Glutamatergic neuron (in vitro differentiated cells): ENCODE measurements at places on chromosomes 16 and 17. TPM values are rescaled to one million over a fixed set of nuclear protein-coding genes. Genes with fewer than 3 reads are reported as not detected.

DNA sequence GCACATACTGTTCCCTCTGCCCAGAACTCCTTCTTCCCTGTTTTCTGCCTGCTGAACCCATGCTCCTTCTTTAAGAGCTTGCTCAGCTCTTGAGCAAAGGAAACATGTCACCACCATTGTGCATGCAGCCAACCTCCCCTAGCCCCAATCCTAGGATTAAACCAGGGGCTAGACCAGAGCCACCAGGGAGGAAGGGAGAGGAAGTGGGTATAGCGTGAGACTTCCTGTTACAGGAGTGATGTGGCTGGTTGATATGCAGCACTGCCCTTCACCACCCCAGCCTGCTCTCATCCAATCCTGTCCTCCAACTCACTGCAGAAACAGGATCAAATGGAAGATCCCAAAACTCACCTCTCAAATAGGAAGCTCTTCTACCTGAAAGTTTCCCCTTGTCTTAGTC is 67.1 kb upstream of the CDH5 start:
- H3K27me3 ChIP-seq: peaks cover 3% of the 10 kb centered on the region
- no peak overlapping the region for H3K4me3 ChIP-seq
- no peak overlapping the region for H3K27ac ChIP-seq

DNA sequence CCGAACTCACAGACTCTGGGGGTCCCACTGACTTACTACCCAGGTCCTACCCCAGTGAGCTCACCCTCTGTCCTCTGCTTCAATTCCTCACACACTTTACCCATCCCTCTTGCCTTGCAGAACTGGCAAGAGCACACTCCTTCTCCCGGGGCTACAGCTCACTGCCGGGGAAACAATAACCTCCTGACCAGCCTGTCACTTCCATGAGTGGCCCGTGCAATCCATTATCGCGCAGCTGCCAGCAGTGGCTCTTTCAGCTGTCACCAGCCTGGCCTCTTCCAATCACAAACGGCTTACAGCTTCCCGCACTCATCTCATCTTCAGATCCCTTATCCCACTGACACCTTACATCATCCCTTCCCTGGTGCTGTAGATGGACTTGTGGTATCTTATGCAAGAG is 79.5 kb downstream of the CPPED1 start:
- H3K27me3 ChIP-seq: no peaks in the 10 kb centered on the region
- DNase-seq: no peak

GRCh38 chr17:72365857-72366414 is 245.1 kb downstream of the SOX9 start:
- H3K27me3 ChIP-seq: peaks cover 2% of the 10 kb centered on the region
- no peak overlapping the region for H3K4me3 ChIP-seq
- H3K27ac ChIP-seq: no peak overlapping the region
- DNase-seq: no peak
- H3K4me1 ChIP-seq: no peaks in the 10 kb centered on the region

DNA sequence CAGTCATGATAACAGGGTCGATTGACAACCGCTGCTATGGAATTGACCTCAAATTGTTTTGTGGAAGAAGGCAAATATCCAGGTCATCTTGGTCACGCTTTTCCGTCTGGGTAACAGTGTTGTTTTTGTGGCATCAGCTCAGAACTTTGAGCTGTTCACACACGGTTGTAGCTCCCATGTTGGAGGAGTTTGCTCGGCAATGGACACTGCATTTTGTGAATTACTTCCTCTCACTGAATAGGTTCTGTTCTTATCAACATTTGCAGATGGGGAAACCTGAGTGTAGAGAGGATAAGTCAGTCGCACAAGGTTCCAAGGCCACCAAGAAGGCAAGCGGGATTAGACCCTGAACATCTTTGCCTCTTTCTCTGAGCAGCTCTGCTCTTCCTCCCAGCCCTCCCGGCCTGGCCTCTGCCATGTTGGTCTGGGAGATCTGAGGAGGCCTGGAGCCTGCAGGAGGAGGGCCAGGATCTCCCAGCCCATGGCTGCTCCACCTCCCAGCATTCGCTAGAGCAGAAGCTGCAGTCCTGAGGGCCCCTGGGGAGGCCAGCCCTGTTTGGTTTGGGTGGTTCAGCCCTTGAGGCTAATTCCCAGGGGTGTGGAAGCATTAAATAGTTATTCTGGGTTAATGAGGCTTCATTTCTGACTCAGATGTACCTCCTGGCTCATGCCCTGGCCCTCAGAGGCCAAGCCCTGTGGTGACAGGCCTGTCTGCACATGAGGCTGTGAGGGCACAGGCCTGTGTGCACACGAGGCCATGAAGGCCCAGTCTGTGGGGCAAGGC is 154.1 kb upstream of the PLCG2 start:
- DNase-seq: no peak
- H3K36me3 ChIP-seq: no peaks in the 10 kb centered on the region
- peaks cover 10% of the 10 kb centered on the region for H3K4me1 ChIP-seq
- no peak overlapping the region for H3K27ac ChIP-seq
- peaks cover 13% of the 10 kb centered on the region for H3K27me3 ChIP-seq

GRCh38 chr17:6019959-6020358 is 50.2 kb upstream of the WSCD1 start:
- no peaks in the 10 kb centered on the region for H3K36me3 ChIP-seq
- no peak for DNase-seq
- no peak overlapping the region for H3K27ac ChIP-seq
- no peaks in the 10 kb centered on the region for H3K4me1 ChIP-seq
- H3K4me3 ChIP-seq: no peak overlapping the region
- H3K27me3 ChIP-seq: no peaks in the 10 kb centered on the region

- peaks cover 4% of the 10 kb centered on the region for H3K27me3 ChIP-seq
- H3K4me1 ChIP-seq: peaks cover 27% of the 10 kb centered on the region
- DNase-seq: no peak
- no peak overlapping the region for H3K4me3 ChIP-seq
These were observed 111.4 kb upstream of the DNAH9 start for GRCh38 chr17:11486868-11487310.

GRCh38 chr16:22634954-22635353 is 124.3 kb downstream of the NPIPB5 start:
- DNase-seq: peak; percentile 65
- H3K4me1 ChIP-seq: peaks cover 23% of the 10 kb centered on the region
- H3K27ac ChIP-seq: no peak overlapping the region
- H3K4me3 ChIP-seq: no peak overlapping the region
- peaks cover 2% of the 10 kb centered on the region for H3K27me3 ChIP-seq
- no peaks in the 10 kb centered on the region for H3K36me3 ChIP-seq

DNA sequence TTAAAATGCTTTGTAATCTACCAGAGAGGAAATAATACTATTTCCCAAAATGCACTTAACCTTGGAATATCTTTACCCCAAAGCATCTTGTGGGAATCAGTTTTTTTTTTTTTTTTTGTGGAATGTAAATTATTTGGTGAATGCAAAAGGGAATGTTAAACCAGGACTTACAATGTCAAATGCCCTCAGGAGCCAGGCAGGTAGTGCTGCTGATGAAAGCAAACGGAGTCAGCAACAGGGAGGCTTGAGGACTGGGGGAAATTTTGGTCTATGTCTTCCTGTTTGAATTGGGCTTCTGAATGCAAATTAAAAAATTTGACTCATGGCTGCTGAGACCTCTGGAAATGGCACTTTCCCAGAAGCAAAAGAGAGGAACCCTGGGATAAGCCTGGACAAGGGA is 96.5 kb upstream of the NLRP1 start:
- H3K4me3 ChIP-seq: no peak overlapping the region
- no peak overlapping the region for H3K27ac ChIP-seq
- no peak for DNase-seq
- no peaks in the 10 kb centered on the region for H3K4me1 ChIP-seq
- H3K27me3 ChIP-seq: peaks cover 1% of the 10 kb centered on the region
- H3K36me3 ChIP-seq: peaks cover 4% of the 10 kb centered on the region

DNA sequence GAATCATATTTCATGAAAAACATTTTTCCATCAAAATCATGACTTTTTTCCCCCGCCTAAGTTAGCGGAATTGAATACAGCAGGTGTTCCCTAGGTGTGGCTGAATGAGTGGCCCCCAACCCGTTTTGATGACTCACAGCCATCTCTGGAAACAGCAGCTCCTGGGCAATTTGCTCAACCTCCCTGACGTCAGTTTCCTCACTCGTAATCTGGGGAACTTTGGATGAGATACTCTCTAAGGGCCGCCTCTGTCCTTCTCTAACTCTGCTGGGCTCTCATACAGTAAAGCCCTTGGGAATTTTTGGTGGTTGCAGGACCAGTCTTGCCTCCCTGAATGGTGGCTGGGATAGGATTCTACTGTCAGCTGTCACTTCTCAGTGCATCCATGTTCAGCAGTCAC is 11.6 kb upstream of the NTN1 start:
- H3K4me1 ChIP-seq: no peaks in the 10 kb centered on the region
- H3K36me3 ChIP-seq: no peaks in the 10 kb centered on the region
- H3K27me3 ChIP-seq: peaks cover 19% of the 10 kb centered on the region

GRCh38 chr17:10117581-10118001 is 80.8 kb downstream of the GAS7 start:
- H3K27ac ChIP-seq: no peak overlapping the region
- H3K4me3 ChIP-seq: peak overlapping the region; percentile 3
- peaks cover 9% of the 10 kb centered on the region for H3K36me3 ChIP-seq
- DNase-seq: no peak
- peaks cover 19% of the 10 kb centered on the region for H3K27me3 ChIP-seq

GRCh38 chr16:49341706-49342105 is 31.9 kb upstream of the C16orf78 start:
- H3K36me3 ChIP-seq: no peaks in the 10 kb centered on the region
- H3K27ac ChIP-seq: no peak overlapping the region
- H3K4me1 ChIP-seq: peaks cover 15% of the 10 kb centered on the region
- H3K4me3 ChIP-seq: no peak overlapping the region

DNA sequence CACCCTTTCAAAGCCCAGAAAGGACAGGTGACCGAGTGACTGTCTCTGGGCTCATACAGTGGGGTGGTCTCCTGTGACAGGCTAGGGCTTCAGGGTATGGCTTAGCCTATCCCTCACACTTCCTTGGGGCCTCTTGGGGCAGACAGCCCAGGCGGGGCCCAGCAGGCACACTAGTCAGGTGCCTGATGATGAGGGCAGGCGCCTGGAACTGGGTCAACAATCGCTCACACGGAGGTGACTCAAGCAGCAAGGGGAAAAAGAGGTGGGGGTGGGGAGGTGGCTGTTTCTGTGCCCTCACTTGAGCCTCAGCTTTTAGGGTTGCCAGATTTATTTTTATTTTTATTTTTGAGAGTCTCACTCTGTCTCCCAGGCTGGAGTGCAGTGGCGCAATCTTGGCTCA is 6.4 kb upstream of the GRN start:
- no peaks in the 10 kb centered on the region for H3K4me1 ChIP-seq
- DNase-seq: no peak
- no peak overlapping the region for H3K4me3 ChIP-seq
- no peak overlapping the region for H3K27ac ChIP-seq

Gene GAST
- not detected for total RNA-seq

Gene PIGS
- total RNA-seq: 63.1 TPM

- H3K4me3 ChIP-seq: peak overlapping the region; percentile 23
- H3K27ac ChIP-seq: no peak overlapping the region
- no peaks in the 10 kb centered on the region for H3K36me3 ChIP-seq
- peaks cover 9% of the 10 kb centered on the region for H3K4me1 ChIP-seq
- H3K27me3 ChIP-seq: peaks cover 13% of the 10 kb centered on the region
These were observed 78.4 kb upstream of the NKD1 start for GRCh38 chr16:50469744-50470321.

Gene PRCD
- 1.4 TPM for total RNA-seq

Gene GPR142
- 20.7 TPM for total RNA-seq

Gene UMOD
- not detected for total RNA-seq

Gene ESRP2
- total RNA-seq: not detected

- no peaks in the 10 kb centered on the region for H3K36me3 ChIP-seq
- peak overlapping the region; percentile 38 for H3K4me3 ChIP-seq
- peak; percentile 30 for DNase-seq
- peaks cover 20% of the 10 kb centered on the region for H3K27me3 ChIP-seq
These were observed 3.1 kb upstream of the WFIKKN1 start for GRCh38 chr16:627454-628239.

DNA sequence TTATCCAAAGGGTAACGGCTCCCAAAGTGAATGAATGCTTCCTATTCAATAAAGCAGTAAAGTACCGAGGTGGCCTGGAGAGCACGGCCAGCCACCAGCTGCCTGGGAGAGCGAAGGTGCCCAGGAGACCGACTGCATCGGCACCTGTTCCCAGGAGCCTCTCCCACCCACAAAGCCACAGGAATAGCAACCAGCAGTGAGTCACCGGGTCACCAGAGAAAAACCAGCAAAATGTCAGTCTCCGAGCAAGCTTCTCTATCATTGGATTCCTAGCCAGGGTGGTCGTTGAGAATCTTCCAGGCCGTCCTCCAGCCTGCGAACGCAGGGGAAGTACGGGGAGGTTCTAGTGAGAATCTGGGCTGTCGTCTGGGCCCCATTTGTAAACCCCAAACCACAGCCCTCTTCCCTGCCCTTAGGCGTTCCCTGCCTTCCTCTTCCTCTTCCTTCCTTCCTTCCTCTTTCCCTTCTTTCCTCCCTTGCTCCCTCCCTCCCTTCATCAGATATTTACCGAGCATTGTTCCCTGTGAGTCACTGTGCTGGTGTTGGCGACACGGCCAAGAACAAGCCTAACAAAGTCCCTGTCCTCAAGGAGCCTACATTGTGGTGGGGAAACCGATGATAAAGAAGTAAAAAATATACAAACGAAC is 114.6 kb downstream of the SLC39A11 start:
- no peaks in the 10 kb centered on the region for H3K36me3 ChIP-seq
- DNase-seq: no peak
- H3K27me3 ChIP-seq: peaks cover 6% of the 10 kb centered on the region
- no peak overlapping the region for H3K4me3 ChIP-seq

DNA sequence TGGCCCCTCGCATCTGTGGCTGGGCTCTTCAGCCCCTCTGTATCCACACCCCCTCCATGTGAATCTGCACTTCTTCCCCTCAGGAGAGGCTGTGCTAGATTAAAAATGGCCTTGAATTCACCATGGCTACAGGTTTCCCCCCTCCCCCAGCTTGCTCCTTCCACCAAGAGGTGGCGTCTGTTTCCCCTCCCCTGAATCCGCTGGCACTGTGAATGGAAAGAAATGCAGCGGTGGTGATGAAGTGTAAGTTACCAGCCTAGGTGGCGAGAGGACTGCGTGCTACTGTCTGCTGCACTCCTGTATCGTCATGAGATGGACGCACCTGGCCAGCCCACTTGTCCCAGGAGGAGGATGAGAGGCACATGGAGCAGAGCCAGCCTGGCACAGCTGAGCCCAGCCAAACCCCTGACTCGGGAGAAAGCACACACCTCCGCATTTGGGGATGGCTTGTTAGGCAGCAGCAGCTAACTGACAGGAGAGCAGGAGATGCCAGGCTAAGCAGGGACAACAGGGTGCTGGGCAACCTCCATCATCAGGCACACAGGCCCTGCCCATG is 26.2 kb downstream of the TNFRSF13B start:
- no peak overlapping the region for H3K4me3 ChIP-seq
- H3K27me3 ChIP-seq: peaks cover 8% of the 10 kb centered on the region

Gene IRF8
- 1.0 TPM for total RNA-seq

- no peak overlapping the region for H3K4me3 ChIP-seq
- H3K4me1 ChIP-seq: peaks cover 11% of the 10 kb centered on the region
- H3K27ac ChIP-seq: no peak overlapping the region
- H3K27me3 ChIP-seq: peaks cover 3% of the 10 kb centered on the region
- no peaks in the 10 kb centered on the region for H3K36me3 ChIP-seq
These were observed 20.1 kb downstream of the RAB11FIP3 start for GRCh38 chr16:445566-445965.

- H3K4me3 ChIP-seq: no peak overlapping the region
- H3K27ac ChIP-seq: no peak overlapping the region
- DNase-seq: no peak
- peaks cover 2% of the 10 kb centered on the region for H3K27me3 ChIP-seq
These were observed 227.2 kb upstream of the MON1B start for GRCh38 chr16:76963614-76964315.

GRCh38 chr16:84685210-84685609 is 14.6 kb upstream of the USP10 start:
- H3K4me3 ChIP-seq: no peak overlapping the region
